Stimulated activated CD4-positive, alpha-beta T cell treated with anti-CD3 and anti-CD28 coated beads, Interleukin-4, amount 100 ng/mL, for 24 hours (primary cell): ENCODE measurements at places on chromosomes 1 and 21.

- DNase-seq = no peak
Observed at GRCh38 chr1:216032284-216032683, 391.0 kb downstream of the USH2A start.

DNA sequence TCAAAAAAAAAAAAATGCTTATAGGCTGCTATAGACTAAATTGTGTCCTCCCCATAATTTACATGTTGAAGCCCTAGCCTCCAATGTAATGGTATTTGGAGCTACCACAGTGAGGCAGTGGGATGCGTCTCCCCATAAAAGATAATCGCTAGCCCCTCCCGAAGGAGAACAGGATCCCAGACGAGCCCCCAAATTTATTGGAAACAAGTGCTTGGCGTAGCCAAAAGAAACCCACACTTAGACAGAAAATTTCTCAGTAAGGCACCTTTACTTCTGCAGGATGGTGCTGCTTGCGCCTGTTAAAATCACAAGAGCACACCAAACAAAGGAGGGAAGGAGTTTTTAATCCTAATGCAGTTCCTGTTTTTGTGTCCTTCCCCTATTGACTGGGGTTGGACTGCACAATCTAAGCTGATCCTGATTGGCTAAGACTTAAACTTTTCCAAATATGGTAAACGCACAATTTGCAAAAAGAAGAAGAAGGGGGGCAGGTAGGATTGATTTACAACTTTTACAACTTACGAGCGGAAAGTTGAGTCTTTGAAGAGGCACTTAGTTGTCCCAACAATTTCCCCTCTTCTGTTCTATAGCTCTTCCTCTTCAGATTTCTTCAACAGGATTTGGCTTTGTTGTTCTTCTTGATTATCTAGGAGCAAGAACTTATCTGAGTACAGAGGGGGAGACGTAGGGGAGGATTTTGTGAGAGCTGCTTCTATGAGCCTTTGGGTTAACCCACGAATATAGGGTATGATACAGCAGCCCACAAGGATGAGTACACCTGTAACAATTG, 3.0 kb upstream of the IPP start:
- no peak for DNase-seq

GRCh38 chr1:165169028-165169427, 187.5 kb downstream of the LMX1A start:
- no peak for DNase-seq

GRCh38 chr21:16573578-16573977, 843.8 kb downstream of the USP25 start:
- no peak for DNase-seq
